ENCODE measurements at places on chromosomes 7 and 10.

DNA sequence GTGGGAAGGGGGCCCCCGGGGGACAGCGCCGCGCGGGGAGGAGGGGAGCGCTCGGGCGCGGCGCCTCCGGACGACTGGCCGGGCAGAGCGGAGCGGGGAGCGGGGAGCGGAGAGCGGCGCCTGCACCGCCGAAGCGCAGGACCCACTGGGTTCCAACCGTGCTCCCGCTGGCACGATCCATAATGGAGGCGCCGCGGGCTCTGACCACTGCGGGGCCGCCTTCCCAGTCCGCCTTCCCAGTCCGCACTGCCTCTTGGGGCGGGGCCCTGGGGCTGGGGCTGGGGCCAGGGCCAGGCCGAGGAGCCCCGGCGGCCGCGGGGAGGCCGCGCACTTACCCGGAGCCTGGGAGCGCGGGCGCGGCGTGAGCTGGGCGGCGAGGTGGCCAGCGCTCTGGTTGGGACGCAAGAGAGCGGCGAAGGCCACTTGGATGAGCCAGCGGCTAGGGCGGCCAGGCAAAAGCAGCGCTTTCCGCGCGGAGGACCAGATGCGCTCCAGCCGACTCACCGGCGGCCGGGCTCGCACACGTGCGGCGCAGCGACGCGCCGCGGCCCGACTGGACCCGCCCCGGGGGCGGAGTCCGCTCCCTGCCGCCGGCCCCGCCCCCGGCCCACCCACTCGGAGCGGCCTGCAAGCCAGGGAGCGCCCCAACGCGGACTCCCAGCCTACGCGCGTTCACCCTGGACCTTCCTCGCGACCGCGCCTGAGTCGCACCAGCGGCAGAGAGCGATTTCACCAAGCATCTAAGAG lies at the start of gene PUS7:
TSS of gene PUS7 (minus strand) at position 555 of the 747 bp plus-strand sequence. CDS start 13,759 bp downstream, outside the sequence.
- DNase-seq, result peak; percentile 59

DNA sequence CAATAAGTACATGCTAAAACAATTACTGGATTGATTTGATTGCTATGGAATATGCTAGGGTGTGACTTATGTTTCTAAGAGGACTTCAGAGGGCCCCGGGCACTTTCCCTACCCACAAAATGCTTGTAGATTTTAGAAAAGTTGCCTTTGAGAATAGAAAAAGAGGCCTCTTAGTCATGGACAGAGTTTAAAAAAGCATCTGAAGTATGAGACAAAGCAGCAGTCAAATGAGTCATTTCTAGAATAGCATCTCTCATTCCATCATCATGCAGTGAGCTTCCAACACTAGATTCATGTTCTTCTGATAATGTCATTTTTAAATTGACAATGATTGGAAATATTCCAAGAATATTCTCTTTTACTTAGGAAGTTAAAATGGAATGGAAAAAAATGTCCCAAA lies 675.1 kb upstream of the PCDH15 start:
- no peak for DNase-seq

DNA sequence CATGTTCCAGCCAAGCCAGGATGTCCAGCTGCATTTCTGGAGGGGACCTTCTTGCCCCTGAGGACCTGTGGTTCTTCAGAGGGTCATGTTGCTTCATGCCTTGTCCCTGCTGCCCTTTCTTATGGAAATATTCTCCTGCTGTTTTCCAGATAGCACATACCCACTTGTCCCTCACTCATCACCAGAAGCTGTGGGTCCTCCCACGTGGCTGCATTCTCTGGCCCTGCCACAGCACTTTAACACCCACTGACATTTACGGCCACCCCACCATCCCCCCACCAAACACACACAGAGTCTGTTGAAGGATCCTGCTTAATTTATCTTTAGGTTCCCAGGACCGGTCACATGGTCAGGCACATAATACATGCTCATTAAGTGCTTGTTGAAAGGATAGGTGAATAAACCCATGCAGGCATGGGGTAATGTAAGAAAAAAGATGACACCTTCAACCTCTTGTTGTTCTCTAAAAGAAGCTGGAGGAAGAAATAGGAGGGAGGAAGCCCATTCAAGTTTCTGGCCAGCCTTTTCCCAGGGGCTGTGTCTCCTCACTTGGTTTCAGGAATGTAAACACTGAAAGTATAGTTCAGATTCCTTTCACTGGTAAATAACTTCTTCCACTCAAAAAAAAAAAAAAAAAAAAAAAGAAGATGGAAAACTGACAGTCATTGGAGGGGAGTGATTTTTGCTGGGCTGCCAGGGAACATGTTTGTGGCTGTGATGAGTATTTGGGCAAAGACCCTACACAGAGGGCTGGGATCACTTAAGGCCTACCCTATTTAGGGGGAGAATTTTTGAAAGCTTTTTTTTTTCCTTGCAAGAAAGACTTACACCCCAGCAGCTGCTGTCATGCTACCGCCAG lies 19.8 kb upstream of the BMPER start:
- DNase-seq, result no peak

- no peak for DNase-seq
Observed at GRCh38 chr7:134676743-134677142, 30.1 kb downstream of the BPGM start.

DNA sequence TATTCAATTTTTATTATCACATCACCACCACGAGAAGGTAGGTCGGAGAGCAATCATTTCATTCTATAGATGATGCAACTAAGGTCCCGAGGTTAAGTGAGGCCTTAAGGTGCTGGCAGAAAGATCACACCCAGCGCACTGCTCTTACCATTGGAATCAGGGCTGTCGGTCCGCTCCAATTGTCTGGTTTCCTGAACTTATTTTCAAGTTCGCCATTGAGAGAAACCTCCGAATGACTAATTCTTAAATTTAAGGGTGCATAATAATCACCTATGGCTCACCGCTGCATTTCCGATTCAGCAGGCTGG lies 625 bp upstream of the GSTO2 start:
- no peak for DNase-seq

GRCh38 chr10:78529262-78529661 lies 495.6 kb downstream of the RPS24 start:
- no peak for DNase-seq
